Type B pancreatic cell (in vitro differentiated cells): ENCODE measurements at places on chromosomes 6 and 20.

GRCh38 chr6:40510442-40510841, 76.7 kb downstream of the LRFN2 start:
- DNase-seq = no peak

DNA sequence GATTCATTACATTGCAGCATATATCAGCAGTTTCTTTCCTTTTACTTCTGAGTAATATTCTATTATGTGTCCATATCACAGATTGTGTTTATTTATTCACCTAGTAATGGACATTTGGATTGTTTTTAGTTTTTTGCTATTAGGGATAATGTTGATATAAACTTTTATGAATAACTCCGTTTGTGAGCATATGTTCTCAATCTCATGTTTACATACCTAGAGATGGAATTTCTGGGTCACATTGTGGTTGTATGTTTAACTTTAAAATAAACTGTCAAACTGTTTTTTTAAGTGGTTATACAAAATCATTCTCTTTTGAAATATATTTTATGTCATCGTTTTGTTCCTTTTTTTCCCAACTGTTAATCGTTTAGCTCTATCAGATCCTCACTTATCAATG, 311.6 kb downstream of the MMUT start:
- DNase-seq = no peak

DNA sequence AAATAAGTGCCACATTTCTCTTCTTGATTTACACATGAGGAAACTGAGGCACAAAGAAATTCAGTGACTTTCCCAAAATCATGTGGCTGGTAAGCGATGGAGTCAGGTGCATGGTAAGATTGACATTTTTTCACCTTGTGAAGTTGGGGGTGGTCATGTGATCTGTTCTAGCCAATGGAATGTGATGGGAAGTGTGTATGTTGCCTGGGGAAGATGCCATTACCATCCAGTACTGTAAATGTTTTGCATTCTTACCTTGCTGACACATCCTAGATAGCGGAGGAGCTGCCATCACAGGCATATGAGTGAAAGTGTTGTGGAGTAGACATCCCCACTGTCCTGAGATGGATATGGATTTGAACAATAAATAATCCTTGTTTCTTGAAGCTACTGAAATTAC, 499.6 kb upstream of the SULF2 start:
- no peak for DNase-seq

DNA sequence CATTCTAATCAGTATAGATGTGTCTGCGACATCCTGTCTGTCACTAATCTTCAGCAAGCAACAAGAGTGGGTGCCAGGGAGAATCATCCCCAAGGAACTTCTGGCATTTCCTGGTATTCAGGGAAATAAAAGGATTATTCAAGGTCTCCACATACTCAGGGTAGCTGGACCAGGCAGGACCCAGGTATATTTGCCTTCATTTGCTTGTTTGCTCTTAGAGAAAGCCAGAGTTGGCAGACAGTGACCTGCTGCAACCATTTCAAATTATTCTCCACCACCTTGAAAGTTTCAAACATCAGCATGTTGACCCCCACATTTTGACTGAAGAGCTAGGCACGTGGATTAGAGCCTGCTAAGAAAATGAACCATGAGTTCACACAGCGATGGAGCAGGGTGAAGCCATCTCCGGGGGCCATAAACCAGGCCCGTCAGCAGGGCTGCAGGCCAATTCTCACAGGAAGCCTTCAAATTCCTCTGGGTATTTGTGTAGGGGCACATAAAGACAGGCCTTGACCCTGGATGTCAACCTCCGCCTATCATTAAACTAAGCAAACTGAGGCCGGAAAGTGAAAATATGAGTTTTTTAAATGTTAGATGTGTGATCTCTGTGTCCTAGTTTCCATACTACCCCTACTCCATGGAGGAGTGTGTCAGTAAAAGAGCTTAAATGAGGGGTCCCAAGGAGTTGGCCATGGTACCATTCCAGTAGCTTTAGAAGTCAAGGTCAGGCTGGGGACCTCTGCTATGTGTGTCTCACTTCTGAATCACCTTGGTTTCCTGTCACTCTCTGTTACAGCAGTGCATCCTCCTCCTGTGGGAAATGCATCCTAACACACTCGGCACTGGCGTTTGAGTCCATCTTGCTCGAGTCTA, 32.9 kb downstream of the TRAM2 start:
- no peak for DNase-seq

- no peak for DNase-seq
These were observed 114.3 kb upstream of the F13A1 start for GRCh38 chr6:6434723-6435122.

- DNase-seq = no peak
These were observed 217.9 kb downstream of the PRL start for GRCh38 chr6:22078802-22079545.

- DNase-seq = no peak
These were observed 23.6 kb downstream of the IL17A start for GRCh38 chr6:52209770-52210169.

GRCh38 chr6:3664625-3665041, 86.9 kb downstream of the PXDC1 start:
- DNase-seq = no peak
